ENCODE measurements at places on chromosomes 1 and 21.

DNA sequence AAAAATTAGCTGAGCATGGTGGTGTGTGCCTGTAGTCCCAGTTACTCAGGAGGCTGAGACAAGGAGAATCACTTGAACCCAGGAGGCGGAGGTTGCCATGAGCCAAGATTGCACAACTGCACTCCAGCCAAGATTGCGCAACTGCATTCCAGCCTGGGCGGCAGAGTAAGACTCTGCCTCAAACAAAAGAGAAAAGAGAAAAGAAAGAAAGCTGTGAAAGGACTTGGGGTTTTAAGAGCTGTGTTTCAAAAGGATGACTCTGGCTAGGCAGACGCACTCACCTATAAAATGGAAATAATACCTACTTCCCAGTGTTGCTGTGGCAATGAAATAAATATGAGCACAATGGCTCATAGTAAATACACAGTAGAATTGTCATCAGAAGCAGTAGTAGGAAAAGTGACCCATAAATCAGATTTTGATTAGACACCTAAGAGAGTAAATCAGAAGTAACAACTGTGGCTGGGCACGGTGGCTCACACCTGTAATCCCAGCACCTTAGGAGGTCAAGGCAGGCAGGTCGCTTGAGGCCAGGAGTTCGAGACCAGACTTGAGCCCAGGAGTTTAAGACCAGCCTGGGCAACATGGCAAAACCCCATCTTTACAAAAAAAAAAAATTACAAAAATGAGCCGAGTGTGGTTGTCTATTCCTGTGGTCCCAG is 45.9 kb upstream of the PUM1 start:
- H3K4me3 ChIP-seq, result no peak overlapping the region
- H3K4me1 ChIP-seq, result peaks cover 11% of the 10 kb centered on the region
- peaks cover 16% of the 10 kb centered on the region for H3K27me3 ChIP-seq
- H3K36me3 ChIP-seq, result no peaks in the 10 kb centered on the region
- no peak for DNase-seq

DNA sequence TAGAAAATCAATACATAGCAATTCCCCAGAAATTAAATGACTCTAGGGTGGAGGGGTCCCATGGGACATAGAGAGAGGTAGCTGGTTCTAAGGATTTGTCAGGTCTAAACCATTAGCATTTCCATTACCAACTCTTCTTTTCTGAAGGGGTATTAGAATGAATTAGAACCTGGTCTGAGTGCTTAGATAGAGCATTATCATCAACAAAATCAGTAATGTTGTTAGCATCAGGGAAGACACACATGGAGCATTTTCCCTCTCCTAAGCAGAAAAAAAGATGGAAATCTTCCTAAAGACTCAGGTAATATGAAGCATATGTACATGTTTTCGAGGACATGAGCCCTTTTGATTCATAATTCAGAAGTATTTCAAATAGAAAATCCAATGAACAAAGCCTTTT is 984.4 kb upstream of the NCAM2 start:
- no peak for DNase-seq
- H3K4me1 ChIP-seq, result no peaks in the 10 kb centered on the region
- no peak overlapping the region for H3K4me3 ChIP-seq
- H3K27me3 ChIP-seq, result no peaks in the 10 kb centered on the region
- no peaks in the 10 kb centered on the region for H3K36me3 ChIP-seq

DNA sequence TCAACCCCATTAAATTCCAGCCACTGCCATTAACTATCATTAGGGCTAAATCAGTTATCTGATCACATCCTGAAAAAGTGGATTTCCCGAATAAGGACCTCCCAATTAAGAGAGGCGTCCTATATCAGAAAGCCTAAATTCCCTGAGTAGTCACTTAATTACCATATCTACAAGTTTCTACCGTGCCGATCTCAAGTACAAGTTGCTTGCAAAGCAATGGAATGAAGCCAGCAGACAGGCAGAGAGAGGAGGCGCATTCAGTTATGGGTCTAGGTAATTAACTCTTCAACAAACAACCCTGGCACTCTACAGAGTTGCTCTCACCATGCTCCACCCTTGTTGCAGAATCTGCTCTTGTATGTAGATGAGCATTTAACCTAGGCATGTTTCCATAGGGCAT is 494.6 kb upstream of the RUNX1 start:
- no peak overlapping the region for H3K27ac ChIP-seq
- H3K4me3 ChIP-seq, result no peak overlapping the region
- no peaks in the 10 kb centered on the region for H3K27me3 ChIP-seq
- H3K36me3 ChIP-seq, result no peaks in the 10 kb centered on the region

- H3K27me3 ChIP-seq, result peaks cover 15% of the 10 kb centered on the region
- no peaks in the 10 kb centered on the region for H3K36me3 ChIP-seq
- no peak overlapping the region for H3K27ac ChIP-seq
- H3K4me3 ChIP-seq, result no peak overlapping the region
Observed at GRCh38 chr1:200247518-200247917, 162.3 kb downstream of the ZNF281 start.

- no peaks in the 10 kb centered on the region for H3K36me3 ChIP-seq
- no peak overlapping the region for H3K4me3 ChIP-seq
- no peak overlapping the region for H3K27ac ChIP-seq
- peaks cover 18% of the 10 kb centered on the region for H3K27me3 ChIP-seq
Observed at GRCh38 chr21:38917043-38917774, 111.5 kb downstream of the ETS2 start.

- H3K4me3 ChIP-seq, result no peak overlapping the region
- H3K4me1 ChIP-seq, result no peaks in the 10 kb centered on the region
- H3K27me3 ChIP-seq, result peaks cover 33% of the 10 kb centered on the region
Observed at GRCh38 chr1:22687191-22687590, 23.4 kb upstream of the EPHB2 start.

DNA sequence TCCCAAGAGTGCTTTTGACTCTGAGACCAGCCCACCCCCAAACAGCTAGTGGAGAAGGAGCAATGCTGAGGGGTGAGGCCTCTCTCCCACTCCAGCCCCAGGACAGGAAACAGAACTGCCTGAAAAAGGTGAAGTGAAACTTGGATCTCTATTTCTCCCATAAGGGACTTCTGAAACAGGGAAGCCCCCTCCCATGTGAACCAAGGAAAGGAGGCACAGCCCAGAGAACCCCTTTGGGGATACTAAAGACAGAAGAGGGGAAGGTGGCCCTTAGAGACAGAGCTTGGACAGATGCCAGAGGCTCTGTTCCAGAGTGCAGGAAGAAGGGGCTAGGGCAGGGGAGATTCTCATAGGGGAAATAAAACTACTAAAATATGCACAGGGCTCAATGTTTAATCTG is 2.9 kb downstream of the TNFAIP8L2 start:
- DNase-seq, result no peak
- H3K4me3 ChIP-seq, result peak overlapping the region; percentile 74
- H3K27me3 ChIP-seq, result no peaks in the 10 kb centered on the region
- H3K27ac ChIP-seq, result peak overlapping the region; percentile 98

- peaks cover 35% of the 10 kb centered on the region for H3K27me3 ChIP-seq
- H3K36me3 ChIP-seq, result peaks cover 3% of the 10 kb centered on the region
- H3K27ac ChIP-seq, result no peak overlapping the region
- no peak for DNase-seq
- H3K4me3 ChIP-seq, result no peak overlapping the region
Observed at GRCh38 chr1:113392541-113393128, 2.3 kb downstream of the MAGI3 start.

- H3K4me1 ChIP-seq, result no peaks in the 10 kb centered on the region
- H3K27me3 ChIP-seq, result no peaks in the 10 kb centered on the region
- H3K36me3 ChIP-seq, result no peaks in the 10 kb centered on the region
- no peak overlapping the region for H3K4me3 ChIP-seq
- DNase-seq, result no peak
Observed at GRCh38 chr1:95957748-95958147, 723.7 kb downstream of the RWDD3 start.

Data from stimulated activated naive B cell treated with anti-CD40 and anti-IgM and Interleukin-4, amounts not matched to agents 10 μg/mL and 1 μg/mL and 100 μg/mL, for 72 hours (primary cell).